ENCODE measurements at places on chromosomes 13 and 19.

GRCh38 chr13:94557684-94558235 lies 38.2 kb downstream of the TGDS start:
- DNase-seq = no peak

- no peak for DNase-seq
Measured at GRCh38 chr13:95516021-95516420, 36.5 kb upstream of the CLDN10 start.

- no peak for DNase-seq
Measured at GRCh38 chr19:47704024-47704423, 9.2 kb upstream of the EHD2 start.

- DNase-seq = no peak
Measured at GRCh38 chr13:99472122-99472440, 29.2 kb upstream of the TM9SF2 start.

GRCh38 chr13:20828539-20829364 lies 55.0 kb upstream of the EEF1AKMT1 start:
- DNase-seq = no peak

GRCh38 chr19:18300930-18301717 lies 19.7 kb upstream of the JUND start:
- no peak for DNase-seq

DNA sequence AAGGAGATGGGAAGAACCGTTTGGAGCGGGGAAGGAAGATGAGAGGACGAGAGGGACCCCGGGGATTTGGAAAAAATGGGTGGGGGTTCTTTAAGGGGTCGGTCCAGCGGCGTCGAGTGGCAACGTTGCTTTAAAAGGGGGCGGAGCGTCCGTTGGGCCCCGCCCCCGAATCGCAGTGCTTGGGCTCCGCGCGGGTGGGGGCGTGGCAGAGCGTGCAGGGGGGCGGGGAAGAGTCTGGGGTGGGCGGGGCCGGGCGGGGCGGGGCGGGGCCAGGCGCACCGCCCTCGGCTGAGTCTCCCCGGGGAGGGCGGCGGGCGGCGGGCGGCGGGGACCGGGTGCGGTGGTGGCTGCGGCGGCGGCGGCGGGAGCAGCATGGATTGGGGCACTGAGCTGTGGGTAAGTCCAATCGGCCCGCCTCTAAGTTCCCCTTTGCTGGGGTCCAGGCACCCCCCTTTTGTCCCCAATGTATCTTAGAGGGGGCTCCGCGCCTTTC lies at the start of gene TRIP10:
Gene TRIP10 (plus strand): TSS at position 291 of the 493 bp plus-strand sequence. CDS start 82 bp downstream, at position 373.
- DNase-seq = peak; percentile 61

GRCh38 chr13:73355134-73355533 lies 296.3 kb downstream of the KLF5 start:
- no peak for DNase-seq
